ENCODE measurements at places on chromosomes 2 and 18.

GRCh38 chr2:109164739-109165221 is 35.8 kb downstream of the SH3RF3 start:
- DNase-seq: no peak

DNA sequence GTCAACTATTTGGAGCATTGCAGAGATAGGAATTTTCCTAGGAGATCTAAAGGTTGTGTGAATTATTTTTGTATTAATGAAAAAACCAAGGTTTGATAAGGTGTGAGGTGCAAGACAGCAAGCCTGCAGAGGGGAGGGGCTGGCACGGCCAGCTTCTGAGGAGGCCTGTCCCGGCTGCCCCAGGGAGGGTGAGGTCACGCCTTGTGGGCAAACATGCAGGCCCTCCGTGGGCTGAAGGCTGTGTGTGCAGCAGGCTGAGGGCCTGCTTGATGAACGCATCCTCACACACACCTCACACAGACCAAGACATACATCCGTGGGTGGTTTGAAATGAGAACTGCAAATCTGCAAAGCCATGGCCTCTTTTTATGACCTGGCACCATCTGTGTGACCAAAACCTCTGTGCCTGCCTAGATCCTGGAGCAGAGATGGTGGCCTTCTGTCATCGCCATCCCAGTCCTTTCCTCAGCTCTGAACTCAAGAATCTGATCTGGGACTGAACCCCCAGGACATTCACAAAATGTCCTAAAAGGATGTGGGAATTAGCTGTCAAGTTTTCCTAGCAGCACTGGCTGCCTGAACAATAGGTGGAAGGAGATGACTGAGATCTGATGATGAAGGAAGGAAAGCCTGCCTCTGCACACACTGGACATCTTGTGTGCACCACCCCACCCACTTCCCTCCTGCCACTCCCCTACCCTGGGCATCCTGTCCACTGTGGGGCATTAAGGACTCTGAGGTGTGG is 102.4 kb upstream of the MGAT4A start:
- DNase-seq: no peak

GRCh38 chr2:52861596-52861995 is 906.0 kb upstream of the CHAC2 start:
- no peak for DNase-seq

GRCh38 chr2:232013701-232014353 is 52.3 kb downstream of the DIS3L2 start:
- DNase-seq: no peak

DNA sequence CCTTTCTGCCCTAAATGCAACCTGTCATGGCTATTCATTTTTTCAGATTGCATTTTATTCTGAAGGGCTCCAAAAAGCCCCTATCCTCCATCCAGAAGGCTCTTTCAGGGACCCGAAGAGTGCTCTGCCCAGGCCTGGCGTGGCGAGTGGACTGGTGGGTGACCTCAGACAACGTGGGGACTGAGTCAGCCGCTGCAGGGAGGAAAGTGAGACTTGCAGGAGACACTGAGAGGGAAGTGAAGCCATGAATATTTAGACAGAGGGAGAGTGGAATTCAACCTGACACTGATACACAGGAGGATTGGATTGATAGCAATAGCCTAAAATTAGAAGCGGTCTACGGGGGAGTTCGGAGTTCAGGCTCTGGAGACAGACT is 63.6 kb upstream of the SIX2 start:
- DNase-seq: no peak

DNA sequence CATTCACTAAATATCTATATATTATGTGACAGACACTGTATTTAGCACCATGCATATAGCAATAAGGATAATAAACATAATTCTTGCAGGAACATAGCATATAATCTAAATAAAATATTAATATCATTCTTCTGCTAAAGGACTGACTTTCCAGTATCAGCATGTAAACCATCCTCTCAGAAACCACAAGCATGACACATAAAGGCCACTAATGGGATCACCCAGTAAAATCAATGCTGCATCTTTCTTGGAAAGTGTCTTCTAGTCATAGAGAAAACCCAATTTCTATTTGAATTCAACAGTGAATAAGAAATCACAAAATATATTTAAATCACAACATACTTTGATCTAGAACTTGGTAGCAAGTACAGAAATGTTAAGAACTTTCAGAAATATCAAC is 5.8 kb upstream of the LRP1B start:
- DNase-seq: no peak

DNA sequence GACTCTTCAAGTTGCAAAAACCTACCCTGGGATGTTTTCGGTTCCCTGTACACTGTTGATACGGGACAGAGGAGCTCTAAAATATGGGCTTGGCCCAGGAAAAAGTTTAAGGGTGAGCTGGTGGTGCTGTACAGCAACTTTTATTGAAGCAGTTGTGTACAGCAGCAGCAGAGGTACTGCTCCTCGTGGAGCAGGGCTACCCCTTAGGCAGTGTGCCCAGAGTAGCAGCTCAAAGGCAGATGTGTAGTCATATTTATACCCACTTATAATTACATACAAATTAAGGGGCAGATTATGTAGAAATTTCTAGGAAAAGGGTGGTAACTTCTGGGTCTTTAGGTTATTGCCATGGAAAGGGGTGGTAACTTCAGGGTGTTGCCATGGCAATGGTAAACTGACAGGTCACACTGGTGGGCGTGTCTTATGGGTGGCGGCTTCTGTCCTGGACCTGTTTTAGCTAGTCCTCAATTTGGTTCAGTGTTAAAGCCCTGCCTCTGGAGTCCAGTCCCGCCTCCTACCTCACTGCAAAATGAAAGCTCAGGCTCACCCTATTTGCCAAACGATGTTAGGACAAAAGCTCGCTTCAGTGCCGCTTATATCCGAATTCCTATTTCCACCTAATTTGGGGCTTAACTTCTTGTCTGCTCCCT is 203.2 kb downstream of the ETAA1 start:
- no peak for DNase-seq

GRCh38 chr2:208379192-208379591 is 27.4 kb upstream of the PTH2R start:
- DNase-seq: no peak

- DNase-seq: no peak
Measured at GRCh38 chr18:48820483-48821250, 130.1 kb downstream of the SMAD7 start.

GRCh38 chr2:168671932-168672331 is 130.5 kb upstream of the NOSTRIN start:
- DNase-seq: no peak

All from activated naive CD8-positive, alpha-beta T cell treated with anti-CD3 and anti-CD28 coated beads, Interleukin-2, amount 50 U/mL, for 16 hours (primary cell).